Choroid plexus epithelial cell (primary cell): ENCODE measurements at places on chromosomes 1 and 21.

GRCh38 chr1:187038784-187039183 lies 210.0 kb downstream of the PLA2G4A start:
- DNase-seq = peak; percentile 63

- DNase-seq = no peak
Observed at GRCh38 chr1:58003059-58003458, 543.5 kb downstream of the OMA1 start.

DNA sequence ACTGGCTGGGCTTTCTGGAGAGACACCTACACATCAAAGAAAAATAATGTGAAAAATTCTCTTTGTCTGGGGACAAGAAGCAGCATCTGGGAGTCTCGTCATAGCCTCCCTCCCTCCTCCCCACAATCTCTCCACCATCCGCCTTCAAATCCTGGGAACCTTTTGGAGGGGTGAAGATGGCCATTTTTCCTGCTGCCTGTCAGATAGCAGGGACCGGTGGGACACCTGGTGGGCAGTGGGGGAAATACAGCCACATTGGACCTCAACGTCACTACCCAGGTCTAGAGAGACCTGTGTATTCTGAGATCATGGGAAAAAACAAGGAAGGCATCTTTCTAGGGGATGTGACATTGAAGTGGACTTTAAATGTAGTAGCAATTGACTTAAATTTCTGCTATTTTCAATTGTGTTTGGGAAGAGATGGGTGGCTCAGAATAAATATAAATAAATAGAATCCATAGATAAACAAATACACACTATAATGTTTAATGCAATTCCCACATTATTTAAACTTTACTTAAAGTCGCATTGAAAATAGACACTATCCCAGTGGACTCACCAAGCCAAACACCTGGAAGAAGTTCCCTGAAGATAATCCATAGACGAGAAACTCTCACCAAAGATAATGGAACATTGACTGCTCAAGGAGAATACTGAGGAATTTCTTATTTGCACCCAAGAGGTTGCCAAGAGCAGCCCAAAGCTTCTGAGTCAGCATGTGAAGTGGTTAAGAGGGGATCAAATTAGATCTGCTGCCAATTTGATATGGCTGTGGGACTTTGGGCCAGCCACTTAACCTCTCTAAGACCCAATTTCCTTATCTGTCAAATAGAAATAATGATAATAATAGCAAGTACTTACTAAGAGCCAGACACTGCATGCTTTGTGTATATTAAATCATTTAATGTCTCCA lies 147.6 kb upstream of the CAMK1G start:
- DNase-seq = peak; percentile 84

- no peak for DNase-seq
Observed at GRCh38 chr1:221069178-221069903, 190.1 kb downstream of the HLX start.

DNA sequence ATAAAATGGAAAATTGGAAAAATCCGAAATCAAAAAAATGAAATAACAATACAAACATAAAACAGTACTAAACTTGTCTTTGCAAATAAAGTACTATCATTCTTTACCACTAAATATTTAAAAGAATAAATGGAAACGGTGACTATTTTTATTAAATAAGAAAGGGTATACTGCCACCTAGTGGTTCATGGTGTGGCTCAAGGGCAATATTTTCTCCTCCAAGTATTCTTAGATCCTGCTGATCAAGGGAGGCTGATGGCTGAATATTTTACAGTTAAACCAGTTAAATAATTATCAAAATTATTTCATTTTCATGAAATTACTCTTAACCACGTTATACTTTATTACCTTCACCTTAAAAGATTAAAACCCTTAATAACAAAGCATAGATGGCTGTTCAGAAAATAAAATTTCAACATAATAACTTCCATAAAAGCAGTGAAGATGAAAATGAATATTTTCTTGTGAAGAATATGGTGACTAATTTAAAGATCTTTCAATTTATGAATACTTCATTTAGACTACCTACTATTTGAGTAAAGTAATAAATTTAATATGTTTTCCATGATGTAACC lies 1793.9 kb downstream of the NCAM2 start:
- peak; percentile 77 for DNase-seq

- DNase-seq = peak; percentile 82
Observed at GRCh38 chr1:107936498-107937481, 28.2 kb downstream of the VAV3 start.

DNA sequence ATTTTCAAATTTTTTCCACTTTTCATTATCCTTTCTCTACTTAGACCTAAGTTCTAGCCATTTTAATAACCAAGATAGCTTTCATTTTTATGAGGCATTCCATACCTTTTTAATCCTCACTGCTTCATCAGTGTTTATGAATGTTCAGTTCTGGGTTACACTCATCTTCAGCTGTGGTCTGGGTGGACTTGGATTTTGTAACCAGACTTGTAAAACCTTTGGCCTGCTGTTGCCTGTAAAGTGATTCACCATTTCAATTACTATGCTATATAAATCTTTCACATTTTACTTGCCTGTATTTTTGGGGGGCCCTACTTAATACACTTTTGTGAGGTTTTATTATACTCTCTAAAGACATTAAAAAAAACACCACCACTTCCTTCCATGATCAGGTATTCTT lies 46.2 kb downstream of the USP25 start:
- DNase-seq = peak; percentile 92

GRCh38 chr1:231860221-231861088 lies 233.9 kb downstream of the DISC1 start:
- DNase-seq = no peak

- no peak for DNase-seq
Observed at GRCh38 chr1:9510130-9510529, 29.1 kb upstream of the SLC25A33 start.

DNA sequence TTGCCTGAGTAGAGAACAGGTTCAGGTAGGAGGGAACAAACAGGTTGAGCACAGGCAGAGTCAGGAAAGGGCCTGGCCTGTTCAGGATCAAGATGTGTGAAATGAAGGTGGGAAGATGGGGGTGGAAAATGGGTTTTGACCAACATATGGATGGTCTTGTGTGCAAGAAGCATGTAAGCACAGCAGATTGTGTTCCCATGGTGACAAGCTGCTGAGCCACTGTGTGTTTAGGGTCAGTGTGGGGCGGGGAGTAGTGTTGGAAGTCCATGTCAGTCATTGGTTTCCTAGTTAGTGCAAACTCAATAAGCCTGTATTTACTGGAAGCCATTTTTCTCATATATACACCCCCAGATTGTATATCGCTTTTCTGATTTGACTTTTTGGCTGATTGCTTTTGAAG lies 111.9 kb downstream of the CAMTA1 start:
- no peak for DNase-seq

GRCh38 chr1:3359756-3360440 lies 94.6 kb upstream of the ARHGEF16 start:
- no peak for DNase-seq

DNA sequence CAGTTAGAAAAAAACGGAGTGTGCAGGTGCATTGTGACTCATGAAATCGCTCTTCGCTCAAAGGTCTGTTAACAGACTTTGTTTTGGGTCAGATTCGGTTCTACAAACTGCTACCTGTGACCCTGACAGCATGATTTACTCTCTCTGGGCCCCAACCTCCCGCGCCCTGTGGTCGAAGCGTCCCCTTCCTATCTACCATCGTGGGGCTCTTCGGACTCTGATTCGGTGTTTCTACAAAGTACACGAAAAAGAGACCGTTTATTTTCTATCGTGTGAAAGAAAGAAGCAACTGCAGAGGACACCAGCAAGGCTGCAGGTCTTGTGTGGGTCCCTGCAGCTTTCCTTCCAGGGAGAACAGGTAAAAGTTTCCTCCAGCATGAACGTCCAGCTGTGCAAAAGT lies 29.4 kb upstream of the SLC19A1 start:
- no peak for DNase-seq

DNA sequence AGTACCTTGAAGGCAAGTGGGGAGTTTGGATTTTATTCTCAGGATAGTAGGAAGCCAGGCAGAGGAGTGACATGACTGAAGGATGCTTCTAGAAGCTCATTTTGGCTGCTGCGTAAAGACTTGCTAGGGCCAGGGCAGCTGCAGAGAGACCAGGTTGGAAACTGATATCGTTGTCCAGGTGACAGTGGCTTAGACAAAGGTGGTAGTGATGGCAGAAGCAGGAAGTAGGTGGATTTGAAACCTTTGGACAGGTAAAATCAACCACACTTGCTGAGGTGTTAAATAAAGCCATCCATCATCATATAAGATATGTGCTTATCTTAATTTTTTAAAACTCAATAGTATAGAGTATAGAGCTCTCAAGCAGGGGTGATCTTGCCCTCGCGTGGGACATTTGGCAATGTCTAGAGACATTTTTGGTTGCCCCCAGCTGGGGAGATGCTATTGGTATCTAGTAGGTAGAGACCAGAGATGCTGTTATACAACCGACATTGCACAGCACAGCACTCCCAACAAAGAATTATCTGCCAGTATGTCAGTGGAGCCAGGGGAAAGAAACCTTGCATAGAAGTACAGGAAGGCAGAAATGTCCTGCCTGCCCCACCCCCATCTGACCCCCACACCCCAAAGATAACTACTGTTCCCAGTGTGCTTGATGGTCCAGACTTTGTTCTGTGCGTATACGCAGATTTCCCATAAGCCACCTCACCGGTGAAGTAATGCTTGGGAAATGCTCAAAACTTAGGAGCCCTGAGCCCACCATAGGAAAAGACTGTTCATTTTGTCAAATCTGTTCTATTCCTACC lies 31.1 kb downstream of the TMEM51 start:
- DNase-seq = no peak

GRCh38 chr1:118960567-118961136 lies 27.5 kb downstream of the TBX15 start:
- DNase-seq = peak; percentile 95

- DNase-seq = no peak
Observed at GRCh38 chr21:38878379-38879179, 72.8 kb downstream of the ETS2 start.

- no peak for DNase-seq
Observed at GRCh38 chr1:66383168-66383567, 150.8 kb upstream of the SGIP1 start.

DNA sequence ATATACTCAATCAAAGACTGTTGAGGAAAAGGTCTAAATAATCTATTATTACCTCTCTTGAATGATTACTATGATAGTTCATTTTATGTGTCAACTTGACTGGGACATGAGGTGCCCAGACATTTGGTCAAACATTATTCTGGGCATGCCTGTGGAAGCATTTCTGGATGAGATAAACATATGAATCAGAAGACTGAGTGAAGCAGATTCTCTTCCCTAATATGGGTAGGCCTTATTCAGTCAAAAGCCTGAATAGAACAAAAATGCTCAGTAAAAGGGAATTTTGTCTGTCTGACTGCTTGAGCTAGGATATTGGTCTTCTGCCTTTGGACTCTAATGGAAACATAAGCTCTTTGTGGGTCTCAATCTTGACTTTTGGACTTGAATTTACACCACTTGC lies 73.3 kb upstream of the SOX13 start:
- no peak for DNase-seq

DNA sequence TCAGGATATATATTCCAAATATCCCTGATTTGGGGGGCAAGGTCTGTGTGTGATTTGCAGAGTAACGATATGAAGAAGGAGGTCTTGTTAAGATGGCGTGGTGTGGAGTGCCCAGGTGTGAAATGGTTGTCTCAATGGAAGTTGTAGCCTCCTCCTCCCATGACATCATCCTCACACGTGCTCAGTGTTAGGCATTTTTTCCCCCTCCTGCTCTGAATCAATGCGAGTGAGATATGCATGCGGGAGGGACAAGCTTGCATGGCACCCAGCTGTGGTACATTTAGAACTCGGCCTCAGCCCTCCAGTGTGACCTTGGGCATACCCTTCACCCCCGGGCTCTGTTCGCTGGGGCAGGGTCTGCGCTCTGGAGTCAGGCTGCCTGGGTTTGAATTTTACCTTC lies 55.6 kb downstream of the B3GALT5 start:
- DNase-seq = no peak

GRCh38 chr1:21200767-21201166 lies 24.1 kb upstream of the EIF4G3 start:
- DNase-seq = peak; percentile 45

DNA sequence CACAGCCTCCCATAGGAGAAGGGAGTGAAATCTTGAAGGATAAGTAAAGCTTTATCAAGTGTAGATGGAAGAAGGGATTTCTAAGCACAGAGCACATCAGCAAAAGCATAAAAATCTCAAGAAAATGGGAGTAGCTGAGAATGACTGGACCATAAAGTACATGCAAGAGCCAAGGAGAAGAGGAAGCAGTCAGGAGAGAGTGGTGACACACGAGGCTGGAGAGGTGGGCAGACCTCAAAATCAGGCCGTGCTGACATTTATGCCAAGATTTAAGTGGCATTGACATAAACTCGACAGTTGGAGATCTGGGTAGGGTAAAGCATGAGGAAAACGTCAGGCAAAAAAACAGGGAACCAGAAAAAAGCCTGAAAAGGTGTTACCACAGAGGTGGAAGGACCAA lies 62.3 kb downstream of the GFI1 start:
- no peak for DNase-seq

- DNase-seq = no peak
Observed at GRCh38 chr1:115983584-115983983, 7.3 kb downstream of the SLC22A15 start.

GRCh38 chr1:221015159-221015790 lies 136.0 kb downstream of the HLX start:
- no peak for DNase-seq
